ENCODE measurements at places on chromosomes 2 and 18.

DNA sequence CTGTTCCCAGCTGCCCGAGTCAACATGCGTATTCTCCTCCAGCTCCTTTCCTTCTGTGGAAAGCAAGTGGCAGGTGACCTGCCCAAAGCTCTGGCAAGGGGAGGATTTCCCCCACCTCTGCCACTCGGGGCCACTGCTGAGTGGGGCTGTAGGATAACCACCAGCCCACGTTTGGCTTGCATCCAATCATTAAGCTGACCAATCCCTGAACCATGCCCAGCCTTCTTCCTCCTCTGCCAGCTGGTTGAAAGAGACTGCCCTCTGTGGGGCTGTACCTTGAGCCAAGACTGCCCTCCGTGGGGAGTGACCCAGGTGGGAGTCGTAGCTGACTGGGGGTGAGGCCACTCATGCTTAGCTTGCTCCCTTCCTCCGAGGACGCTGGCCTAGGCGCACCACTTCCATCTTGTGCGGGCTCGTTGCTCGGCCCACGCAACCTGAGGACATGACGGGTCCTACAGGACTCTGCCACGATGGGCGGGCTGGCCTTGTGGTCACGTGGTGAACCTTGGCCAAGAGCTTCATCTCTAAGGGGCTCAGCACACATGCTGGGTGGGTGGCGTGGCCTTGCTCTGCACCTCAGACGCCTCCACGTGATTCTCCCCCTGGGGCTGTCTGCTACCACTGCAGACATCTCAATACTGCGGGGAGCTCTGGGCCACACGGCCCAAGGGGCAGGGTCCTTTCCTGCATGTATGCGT lies 112.1 kb downstream of the NDUFA10 start:
- no peak for DNase-seq

DNA sequence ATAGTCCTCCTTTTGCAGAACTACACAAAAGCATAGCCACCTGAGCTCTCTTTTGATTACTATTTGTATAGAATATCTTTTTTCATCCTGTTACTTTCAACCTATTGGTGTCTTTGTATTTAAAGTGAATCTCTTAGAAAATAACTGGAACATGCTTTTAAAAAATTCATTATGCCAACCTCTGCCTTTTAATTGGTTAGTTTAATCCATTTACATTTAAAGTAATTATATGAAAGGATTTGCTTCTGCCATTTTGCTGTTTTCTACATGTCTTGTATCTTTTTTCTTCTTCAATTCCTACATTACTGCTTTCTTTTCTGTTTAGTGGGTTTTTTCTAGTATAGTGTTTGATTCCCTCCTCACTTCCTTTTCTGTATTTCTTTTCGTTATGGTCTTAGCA lies 407.5 kb upstream of the ZEB2 start:
- no peak for DNase-seq

DNA sequence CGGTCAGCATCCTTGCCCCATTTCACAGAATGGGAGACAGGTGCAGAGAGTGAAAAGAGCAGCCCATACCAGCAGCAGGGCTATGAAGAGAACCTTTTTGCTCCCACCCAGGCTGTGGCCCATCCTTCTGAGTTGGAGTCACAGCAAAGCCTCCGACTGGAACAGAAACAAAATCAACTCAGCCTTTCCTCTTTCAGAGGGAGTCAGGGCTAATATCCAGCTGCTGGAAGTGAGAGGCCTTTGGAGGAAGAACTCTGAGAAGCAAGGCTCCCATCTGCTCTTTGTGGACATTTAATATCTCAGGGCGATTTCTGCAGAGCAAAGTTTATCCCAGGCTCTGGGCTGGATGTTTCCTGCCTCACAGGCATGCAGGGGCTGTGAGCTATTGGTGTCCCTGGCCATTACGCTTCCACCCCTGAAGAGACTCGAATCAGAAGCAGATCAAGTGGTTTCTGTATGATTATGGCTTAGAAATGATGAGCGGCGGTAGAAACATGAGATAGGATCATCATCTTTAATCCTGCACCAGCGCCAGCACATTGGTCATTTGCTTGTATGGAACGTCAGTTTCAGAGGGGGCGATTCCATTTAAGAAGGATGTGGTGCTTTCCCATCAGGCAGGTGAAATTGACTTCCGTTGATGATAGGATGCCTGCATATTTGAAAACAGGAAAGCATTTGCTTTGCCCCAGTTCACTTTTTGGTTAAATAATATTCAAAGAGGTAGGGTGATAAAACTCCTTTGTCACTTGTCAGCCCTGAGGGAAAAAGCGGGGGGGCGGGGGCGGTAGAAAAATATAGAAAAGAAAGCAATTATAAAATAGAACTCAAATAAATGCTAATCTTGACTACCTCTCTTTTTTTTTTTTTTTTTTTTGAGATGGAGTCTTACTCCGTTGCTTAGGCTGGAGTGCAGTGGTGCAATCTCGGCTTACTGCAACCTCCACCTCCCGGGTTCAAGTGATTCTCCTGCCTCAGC lies 152.4 kb downstream of the LRRC30 start:
- DNase-seq: no peak

- DNase-seq: no peak
Measured at GRCh38 chr2:112614201-112614840, 29.9 kb downstream of the CHCHD5 start.

DNA sequence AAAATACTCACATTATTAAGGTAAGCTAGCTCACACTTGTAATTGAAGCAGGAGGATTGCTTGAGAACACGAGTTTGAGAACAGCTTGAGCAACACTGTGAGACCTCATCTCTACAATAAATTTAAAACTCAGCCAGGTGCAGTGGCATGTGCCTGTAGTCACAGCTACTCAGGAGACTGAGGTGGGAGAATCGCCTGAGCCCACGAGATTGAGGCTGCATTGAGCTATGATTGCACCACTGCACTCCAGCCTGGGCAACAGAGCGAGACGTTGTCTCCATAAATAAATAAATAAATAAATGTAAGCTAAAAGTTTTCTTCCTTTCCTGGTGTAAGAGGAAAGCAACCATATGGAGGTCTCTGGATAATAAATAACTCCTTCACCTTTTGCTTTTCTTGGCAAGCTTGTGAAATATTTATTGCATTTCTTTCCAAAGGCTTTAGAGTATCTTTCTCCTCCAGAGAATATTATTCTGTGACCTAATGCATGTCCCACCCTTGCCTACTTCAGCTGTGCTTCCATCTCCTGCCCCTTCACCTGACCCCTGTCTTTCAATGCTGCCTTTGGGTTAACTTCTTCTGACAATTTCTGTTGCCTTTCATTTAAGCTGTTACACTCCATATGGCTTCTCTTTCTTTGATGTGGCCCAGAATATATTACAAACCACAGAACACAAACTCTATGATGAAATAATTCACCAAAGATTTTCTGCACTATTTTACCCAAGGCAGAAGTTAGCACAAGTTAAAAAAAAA lies 280.7 kb upstream of the RND3 start:
- DNase-seq: no peak

GRCh38 chr18:7548721-7549120 lies 18.4 kb upstream of the PTPRM start:
- no peak for DNase-seq

DNA sequence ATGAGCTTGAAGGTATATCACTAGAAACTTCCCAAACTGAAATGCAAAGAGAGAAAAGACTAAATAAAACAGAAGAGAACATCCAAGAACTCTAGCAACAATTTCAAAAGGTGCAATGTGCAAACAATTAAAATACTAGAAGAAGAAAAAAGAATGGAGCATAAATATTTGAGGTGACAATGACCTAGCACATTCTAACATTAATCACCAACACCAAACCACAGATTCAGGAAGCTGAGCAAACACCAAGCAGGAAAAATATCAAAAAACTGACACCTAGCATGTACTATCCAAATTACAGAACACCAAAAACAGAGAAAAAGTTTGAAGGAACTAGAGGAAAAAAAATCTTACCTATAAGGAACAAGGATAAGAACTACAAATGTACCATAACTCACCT lies 460.8 kb downstream of the IRS1 start:
- no peak for DNase-seq

- no peak for DNase-seq
Measured at GRCh38 chr2:36339607-36340218, 15.9 kb upstream of the CRIM1 start.

DNA sequence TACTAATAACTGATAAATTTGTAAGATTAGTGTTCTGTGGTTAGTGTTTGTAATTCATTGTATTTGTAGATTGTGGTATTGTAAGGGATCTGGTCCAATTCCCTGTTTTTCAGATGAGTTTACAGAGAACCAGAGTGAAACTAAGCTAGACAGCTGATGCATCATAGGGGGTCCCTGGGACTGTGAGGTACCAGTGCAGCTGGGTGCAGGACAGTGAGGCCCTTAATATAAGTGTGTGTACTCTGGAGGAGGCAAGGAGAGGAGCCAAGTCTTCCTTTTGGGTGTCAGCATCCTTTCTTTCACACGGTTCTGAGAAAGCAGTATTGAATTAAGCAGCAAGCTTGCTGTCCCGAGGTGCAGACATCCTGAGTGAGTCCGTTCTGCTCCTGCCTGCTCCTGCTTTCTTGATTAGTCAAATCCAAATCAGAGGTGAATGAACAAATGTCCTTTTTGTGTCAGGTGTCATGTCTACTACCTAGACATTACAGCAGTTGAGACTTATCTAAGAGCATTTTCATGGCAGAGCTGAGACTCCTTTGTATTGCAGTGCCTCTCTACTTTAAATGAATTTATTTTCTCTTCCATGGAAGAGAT lies 194.9 kb downstream of the MCFD2 start:
- DNase-seq: no peak
